ENCODE measurements at places on chromosomes 4 and X.
A peak's percentile ranks its signal among the peaks of the same experiment; 100 is the strongest.

- no peak for DNase-seq
Observed at GRCh38 chr4:146108756-146109155, 66.8 kb upstream of the LSM6 start.

DNA sequence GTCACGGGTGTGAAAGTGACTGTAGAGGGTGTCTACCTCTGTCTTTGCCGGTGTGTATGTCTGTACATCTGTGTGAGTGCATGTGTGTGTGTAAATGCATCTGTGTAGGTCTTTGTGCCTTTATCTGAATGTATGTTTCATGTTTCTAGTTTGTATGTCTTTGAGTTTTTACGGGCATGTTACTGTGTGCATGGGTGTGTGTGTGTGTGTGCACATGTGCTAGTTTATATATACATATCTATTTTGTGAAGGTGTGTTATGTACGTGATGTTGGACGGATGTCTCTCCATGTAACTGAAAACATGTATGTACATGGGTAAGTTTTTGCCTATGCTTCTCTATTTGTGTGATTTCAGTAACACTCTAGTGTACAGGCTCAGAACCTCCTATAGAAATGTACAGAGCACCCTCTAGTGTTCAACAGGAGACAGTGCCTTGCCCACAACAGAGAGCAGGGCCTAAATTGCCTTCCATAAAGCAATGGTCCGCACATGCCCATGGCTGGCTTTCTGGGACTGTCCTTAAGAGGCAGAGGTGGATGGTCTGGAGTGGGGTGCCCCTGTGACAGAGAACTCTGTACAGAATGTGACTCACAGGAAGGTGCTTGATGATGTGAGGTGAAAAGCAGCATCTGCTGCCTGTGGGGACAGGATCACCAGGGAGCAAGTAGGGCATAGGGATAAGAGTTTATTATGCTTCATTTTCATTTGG lies 343.5 kb downstream of the RAPGEF2 start:
- DNase-seq: peak; percentile 32

DNA sequence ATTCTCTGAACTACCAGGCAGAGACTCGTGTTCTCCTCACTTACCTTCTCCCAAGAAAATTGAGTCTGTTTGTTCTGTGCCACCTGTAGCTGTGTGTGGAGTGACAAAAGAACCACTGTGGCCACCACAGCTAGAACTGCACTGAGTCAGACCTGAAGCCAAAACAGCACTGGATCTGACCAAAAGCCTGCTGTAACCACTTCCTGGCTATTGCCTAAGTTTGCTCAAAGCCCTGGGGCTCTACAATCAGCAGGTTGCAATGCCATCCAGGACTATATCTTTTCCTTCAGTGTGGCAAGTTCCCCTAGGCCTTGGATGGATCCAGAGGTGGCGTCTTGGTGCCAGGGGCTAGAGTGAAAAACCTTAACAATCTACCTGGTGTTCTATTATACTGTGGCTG lies 449.1 kb downstream of the FAM133A start:
- DNase-seq: no peak

DNA sequence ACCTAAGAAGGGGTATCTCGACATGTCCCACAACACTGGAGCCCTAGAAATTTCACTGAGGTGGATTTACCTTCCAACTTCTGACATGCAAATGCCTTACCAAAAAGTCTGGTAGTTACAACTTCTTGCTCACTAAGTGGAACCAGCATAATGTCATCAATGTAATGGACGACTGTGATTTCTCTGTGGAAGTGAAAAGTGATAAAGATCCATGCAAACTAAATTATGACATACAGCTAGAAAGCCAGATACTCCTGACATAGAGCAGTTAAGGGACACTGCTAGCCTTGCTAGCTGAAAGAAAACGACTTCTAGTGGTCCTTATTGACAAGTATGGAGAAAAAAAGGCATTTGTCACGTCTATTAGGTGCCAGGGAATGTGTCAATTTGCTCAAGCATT lies 191.1 kb downstream of the MAB21L2 start:
- DNase-seq: no peak

- no peak for DNase-seq
Observed at GRCh38 chr4:183248201-183248600, 71.9 kb downstream of the CLDN22 start.

GRCh38 chr4:132827522-132827921 lies 321.6 kb upstream of the PCDH10 start:
- no peak for DNase-seq

- DNase-seq: no peak
Observed at GRCh38 chr4:137621056-137621455, 88.8 kb upstream of the PCDH18 start.

- no peak for DNase-seq
Observed at GRCh38 chr4:86048426-86048825, 311.4 kb downstream of the MAPK10 start.

DNA sequence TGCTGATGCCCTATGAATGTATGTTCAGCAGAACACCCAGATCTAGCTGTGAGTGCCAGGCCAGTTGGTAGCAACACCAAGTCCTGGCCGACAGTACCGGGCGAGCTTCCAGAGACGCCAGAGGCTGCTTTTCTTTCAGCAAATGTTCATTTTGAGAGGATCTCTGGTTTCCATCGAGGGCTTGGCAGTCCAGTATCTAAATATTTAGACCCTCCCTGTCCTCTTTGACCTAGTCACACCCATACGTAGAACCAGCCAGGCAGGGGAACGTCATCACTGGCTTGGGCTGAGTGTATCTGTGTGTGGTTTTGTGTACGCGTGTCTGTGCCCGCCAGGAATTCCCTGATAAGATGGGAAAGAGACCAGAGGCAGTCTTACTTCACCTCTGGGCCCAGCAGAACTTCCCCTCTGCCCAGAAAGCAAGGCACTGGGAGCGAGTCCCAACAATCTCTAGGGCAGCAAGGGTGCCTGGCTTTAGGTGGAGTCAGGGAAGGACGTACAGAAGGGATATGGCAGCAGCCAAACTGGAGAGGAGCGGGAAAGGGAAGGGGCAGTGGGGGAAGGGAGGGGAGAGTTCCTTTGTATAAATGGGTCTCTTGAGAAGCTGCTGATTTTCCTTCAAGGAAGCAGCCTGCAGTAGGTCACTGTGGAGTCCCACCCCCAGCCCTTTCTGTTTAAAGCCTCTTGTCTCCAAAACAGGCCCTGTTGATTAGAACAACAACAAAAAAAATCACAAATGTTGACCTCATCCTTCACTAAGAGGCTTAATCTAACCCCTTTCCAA lies 15.0 kb upstream of the ELF4 start:
- no peak for DNase-seq

GRCh38 chrX:85026170-85026569 lies 22.5 kb downstream of the APOOL start:
- DNase-seq: no peak

- DNase-seq: no peak
Observed at GRCh38 chrX:27445438-27445837, 17.7 kb downstream of the PPP4R3C start.

DNA sequence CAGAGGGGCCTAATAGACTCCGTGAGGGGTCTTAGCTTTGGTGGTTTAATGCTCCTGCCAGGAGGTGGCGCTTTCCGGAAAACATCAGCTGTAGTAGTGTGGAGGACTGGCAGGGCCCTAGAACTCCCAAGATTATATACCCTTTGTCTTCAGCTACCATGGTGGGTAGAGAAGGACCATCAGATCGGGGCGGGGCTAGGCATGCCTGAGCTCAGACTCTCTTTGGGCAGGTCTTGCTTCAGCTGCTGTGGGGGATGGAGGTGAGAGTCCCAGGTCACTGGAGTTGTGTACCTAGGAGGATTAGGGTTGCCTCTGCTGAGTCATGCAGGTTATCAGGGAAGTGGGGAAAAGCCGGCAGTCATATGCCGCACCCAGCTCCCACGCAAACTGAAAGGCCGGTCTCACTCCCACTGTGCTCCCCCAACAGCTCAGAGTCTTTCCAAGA lies 63.0 kb upstream of the AGA start:
- no peak for DNase-seq

DNA sequence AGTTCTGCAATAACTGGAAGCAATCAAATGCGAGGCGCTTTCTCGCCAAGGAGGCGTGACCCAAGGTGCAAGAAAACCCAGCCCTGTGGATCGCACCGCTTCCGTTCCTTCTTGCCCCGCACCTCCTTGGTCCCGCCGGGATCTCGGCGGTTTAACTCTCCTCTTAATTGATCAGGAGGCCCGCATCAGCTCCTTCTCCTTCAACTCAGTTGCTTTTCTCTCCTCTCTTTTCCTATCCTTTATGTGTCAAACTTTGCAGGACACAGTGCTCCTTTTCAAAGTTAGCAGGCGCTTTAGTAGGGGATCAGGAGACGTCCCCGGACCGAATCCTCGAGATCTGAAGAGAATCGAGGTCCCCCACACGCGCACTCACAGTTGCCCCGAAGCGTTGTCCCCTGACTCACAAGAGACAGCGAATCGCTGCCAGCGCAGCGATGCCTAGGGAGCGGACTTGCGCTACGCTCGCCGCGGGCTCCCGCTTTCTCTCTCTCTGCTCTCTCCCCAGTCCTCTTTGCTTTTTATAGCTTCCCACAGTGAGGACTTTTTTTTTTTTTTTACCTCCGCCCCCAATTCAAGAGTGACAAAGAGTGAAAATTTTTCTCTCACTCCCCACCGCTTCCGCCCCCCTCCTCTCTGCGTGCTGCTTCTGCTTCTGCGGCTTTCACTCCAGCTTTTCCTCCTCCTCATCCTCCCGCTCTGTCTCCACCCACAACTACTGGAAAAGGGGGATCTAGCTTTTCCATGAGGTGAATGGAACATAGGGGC lies at the start of gene DKK2:
TSS of gene DKK2 (minus strand) at position 495 of the 765 bp plus-strand sequence. CDS start 722 bp downstream, outside the sequence.
- no peak for DNase-seq

- no peak for DNase-seq
Observed at GRCh38 chr4:76582074-76582816, 147.2 kb downstream of the SHROOM3 start.

- no peak for DNase-seq
Observed at GRCh38 chr4:88418411-88418810, 38.5 kb upstream of the HERC5 start.

GRCh38 chr4:122718281-122718680 lies 14.2 kb upstream of the BBS12 start:
- no peak for DNase-seq

GRCh38 chr4:123941306-123941705 lies 544.7 kb downstream of the SPRY1 start:
- DNase-seq: no peak

DNA sequence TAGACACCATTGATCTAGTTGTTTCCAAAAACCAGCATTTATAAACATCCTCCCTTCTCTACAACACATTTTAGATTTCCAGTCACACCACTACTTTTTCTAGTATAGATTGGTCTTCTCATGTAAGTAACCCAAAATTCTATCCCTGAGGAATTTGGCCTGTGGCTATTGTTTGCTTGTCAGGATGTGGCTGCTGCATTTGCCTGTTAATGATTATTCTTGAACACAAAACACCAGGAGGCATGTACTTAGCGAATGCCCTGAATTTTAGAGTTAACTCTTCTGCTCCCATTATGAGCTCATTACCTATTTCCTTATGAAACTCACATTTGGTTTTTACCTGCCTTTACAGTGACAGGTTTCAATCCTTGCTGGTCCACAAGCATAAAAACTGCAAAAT lies 102.0 kb upstream of the FSTL5 start:
- DNase-seq: no peak

- no peak for DNase-seq
Observed at GRCh38 chrX:96997196-96997595, 113.5 kb downstream of the RPA4 start.

Measured in CD4-positive, alpha-beta T cell treated with Interleukin-21 for 1 hour (primary cell).